Thymus (tissue), 14 donors: ENCODE measurements at places on chromosomes 13 and 19. TPM values are rescaled to one million over a fixed set of nuclear protein-coding genes. Genes with fewer than 3 reads are reported as not detected.
A peak's percentile ranks its signal among the peaks of the same experiment; 100 is the strongest.

- no peaks in the 10 kb centered on the region for H3K27me3 ChIP-seq
- no peak overlapping the region for H3K4me3 ChIP-seq
- H3K4me1 ChIP-seq, result no peaks in the 10 kb centered on the region
- H3K27ac ChIP-seq, result no peak overlapping the region
These were observed 36.0 kb downstream of the SPTBN4 start for GRCh38 chr19:40502647-40503319.

DNA sequence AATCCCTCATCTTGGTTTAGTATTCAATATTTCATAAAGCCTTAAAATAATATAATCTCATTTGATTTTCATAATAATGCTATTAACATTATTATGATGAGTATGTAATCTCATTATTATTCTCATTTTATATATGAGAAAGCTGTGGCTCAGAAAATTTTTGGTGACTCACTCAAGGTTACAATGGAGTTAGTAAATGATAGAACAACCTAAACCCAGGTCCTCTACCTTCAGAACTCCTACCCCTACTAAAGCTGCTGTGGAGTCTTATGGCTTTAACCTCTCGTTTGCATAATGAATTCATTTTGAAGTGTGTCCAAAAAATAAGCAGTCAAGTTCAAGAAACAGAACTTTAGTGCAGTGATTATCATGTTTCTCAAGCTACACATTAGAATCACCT lies 226.3 kb downstream of the TBC1D4 start:
- no peaks in the 10 kb centered on the region for H3K27me3 ChIP-seq
- no peaks in the 10 kb centered on the region for H3K36me3 ChIP-seq
- no peak for DNase-seq
- no peak overlapping the region for H3K27ac ChIP-seq
- no peaks in the 10 kb centered on the region for H3K4me1 ChIP-seq
- H3K4me3 ChIP-seq, result no peak overlapping the region

Gene LATS2
- 1.2 TPM for total RNA-seq

Gene SBK3
- total RNA-seq, result not detected

DNA sequence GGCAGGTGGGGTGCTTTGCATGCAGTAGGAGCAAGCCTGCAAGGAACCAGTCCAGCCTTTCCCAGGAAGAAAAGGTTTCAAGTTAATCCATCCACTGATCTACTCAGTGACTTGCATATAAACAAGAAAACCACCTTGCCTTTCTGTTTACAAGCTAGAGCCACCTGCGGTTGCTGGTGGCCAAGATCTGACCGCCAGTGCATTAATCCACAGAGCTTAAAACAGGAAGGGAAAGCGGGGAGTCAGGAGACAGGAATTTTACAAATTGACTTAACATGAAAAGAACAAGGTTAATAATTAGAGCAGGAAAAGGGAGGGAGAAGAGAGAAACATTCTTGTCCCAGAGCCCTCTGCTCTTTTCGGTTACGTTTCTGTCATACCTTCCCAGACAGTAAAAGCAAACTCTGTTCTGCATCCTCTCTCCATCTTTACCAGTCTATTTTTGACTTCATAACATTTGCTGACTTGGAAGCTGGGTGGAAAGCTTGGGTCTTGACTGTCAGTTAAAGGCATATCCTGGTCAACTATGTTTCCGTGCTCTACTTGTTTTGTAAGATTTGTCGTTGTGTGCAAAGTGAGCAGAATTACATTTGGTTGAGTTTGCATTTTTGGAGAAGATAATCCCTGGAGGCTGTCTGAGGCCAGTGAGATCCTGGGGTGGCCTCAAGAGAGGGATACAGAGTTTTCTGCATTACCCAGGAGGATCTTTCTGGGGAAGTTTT lies 760.6 kb downstream of the EFNB2 start:
- no peak overlapping the region for H3K27ac ChIP-seq
- H3K4me1 ChIP-seq, result no peaks in the 10 kb centered on the region
- DNase-seq, result no peak
- H3K36me3 ChIP-seq, result no peaks in the 10 kb centered on the region
- H3K27me3 ChIP-seq, result no peaks in the 10 kb centered on the region
- H3K4me3 ChIP-seq, result no peak overlapping the region

- no peak for DNase-seq
- H3K4me1 ChIP-seq, result no peaks in the 10 kb centered on the region
- no peak overlapping the region for H3K27ac ChIP-seq
- no peaks in the 10 kb centered on the region for H3K36me3 ChIP-seq
- H3K4me3 ChIP-seq, result no peak overlapping the region
These were observed 37.8 kb upstream of the GAS6 start for GRCh38 chr13:113901642-113902041.

- no peaks in the 10 kb centered on the region for H3K4me1 ChIP-seq
- H3K27me3 ChIP-seq, result no peaks in the 10 kb centered on the region
- no peak overlapping the region for H3K4me3 ChIP-seq
- H3K27ac ChIP-seq, result no peak overlapping the region
These were observed 213.4 kb downstream of the ENOX1 start for GRCh38 chr13:43573361-43573740.

Gene CEACAM5
- total RNA-seq, result 0.09 TPM

Gene ZNF121
- 26.1 TPM for total RNA-seq

Gene ATP8A2
- 1.5 TPM for total RNA-seq

- no peak overlapping the region for H3K4me3 ChIP-seq
- H3K4me1 ChIP-seq, result no peaks in the 10 kb centered on the region
- no peaks in the 10 kb centered on the region for H3K27me3 ChIP-seq
- DNase-seq, result no peak
- H3K36me3 ChIP-seq, result no peaks in the 10 kb centered on the region
- H3K27ac ChIP-seq, result no peak overlapping the region
These were observed 13.8 kb downstream of the PAK4 start for GRCh38 chr19:39139305-39139874.

DNA sequence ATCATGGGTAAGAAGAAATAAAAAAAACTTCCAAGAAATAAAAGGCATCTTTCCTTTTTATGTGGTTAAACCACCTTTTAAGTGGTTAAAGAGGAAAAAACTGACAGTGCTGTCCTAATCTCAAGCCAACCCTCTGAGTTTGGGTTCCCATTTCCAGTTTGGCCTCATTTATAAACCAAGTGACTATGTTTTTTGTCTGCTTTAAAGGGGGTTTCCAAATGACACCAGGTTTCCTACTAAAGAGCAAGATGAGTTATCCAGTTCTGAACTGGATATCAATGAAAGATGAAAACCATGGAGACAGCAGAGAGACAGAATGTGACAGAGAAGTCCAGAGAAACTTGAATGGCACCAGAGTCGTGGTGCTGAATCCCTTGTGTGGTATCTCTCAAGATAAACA lies 251.5 kb downstream of the ABCC4 start:
- H3K36me3 ChIP-seq, result no peaks in the 10 kb centered on the region
- no peak for DNase-seq
- H3K4me1 ChIP-seq, result no peaks in the 10 kb centered on the region

- peaks cover 16% of the 10 kb centered on the region for H3K27me3 ChIP-seq
- H3K4me3 ChIP-seq, result no peak overlapping the region
- no peak for DNase-seq
These were observed 6.0 kb downstream of the PEX11G start for GRCh38 chr19:7482584-7483439.

DNA sequence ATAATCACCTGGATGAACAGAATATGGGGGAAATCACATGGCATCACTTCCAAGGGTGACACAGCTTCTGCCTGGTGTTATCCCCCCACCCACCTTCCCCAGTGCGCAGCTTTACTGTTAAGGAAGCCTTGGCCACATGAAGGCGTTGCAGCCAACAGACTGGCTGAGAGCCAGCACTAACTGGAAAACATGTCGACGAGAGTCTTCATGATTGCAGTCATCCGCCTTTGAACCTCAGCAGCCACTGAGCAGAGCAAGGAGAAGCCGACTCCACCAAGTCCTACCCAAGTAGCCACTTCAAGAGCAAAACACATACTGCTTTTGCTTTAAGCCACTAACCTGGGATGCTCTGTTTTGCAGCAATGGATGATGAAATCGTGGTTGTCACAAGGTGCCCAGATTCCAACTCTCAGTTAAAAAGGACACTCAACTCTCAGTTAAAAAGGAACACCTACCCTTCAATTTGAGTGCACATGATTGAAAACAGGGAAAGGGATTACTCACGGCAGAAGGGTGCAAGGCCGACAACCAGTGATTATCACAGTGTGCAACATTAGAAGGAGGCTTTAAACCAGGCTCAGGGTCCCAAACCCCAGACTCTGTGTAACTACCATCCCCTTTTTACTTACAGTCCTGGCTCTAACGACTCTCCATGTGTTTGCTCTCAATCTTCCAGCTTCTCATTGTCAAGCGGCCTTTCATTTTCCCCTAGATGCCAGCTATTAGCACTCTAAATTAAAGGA lies 149.1 kb downstream of the KLF12 start:
- DNase-seq, result peak; percentile 54
- H3K27me3 ChIP-seq, result no peaks in the 10 kb centered on the region
- peaks cover 16% of the 10 kb centered on the region for H3K4me1 ChIP-seq
- H3K4me3 ChIP-seq, result no peak overlapping the region

Gene DCT
- 0.90 TPM for total RNA-seq

- H3K27me3 ChIP-seq, result no peaks in the 10 kb centered on the region
- H3K27ac ChIP-seq, result no peak overlapping the region
- H3K4me1 ChIP-seq, result no peaks in the 10 kb centered on the region
- H3K4me3 ChIP-seq, result no peak overlapping the region
These were observed 29.2 kb downstream of the COG6 start for GRCh38 chr13:39684531-39685137.

GRCh38 chr19:12325690-12326089 lies 7.7 kb downstream of the ZNF563 start:
- H3K27ac ChIP-seq, result no peak overlapping the region
- H3K36me3 ChIP-seq, result peaks cover 8% of the 10 kb centered on the region
- H3K27me3 ChIP-seq, result no peaks in the 10 kb centered on the region
- H3K4me3 ChIP-seq, result no peak overlapping the region
- no peak for DNase-seq
- H3K4me1 ChIP-seq, result no peaks in the 10 kb centered on the region

Gene GJA3
- under 0.01 TPM for total RNA-seq

Gene LCP1
- 596 TPM for total RNA-seq

Gene CNN1
- 0.47 TPM for total RNA-seq

GRCh38 chr13:43227721-43228120 lies 204.3 kb downstream of the DNAJC15 start:
- no peaks in the 10 kb centered on the region for H3K4me1 ChIP-seq
- H3K4me3 ChIP-seq, result no peak overlapping the region
- H3K27ac ChIP-seq, result no peak overlapping the region
- H3K27me3 ChIP-seq, result no peaks in the 10 kb centered on the region

Gene NRTN
- total RNA-seq, result 1.7 TPM

- no peak overlapping the region for H3K27ac ChIP-seq
- no peaks in the 10 kb centered on the region for H3K27me3 ChIP-seq
- H3K4me1 ChIP-seq, result peaks cover 4% of the 10 kb centered on the region
These were observed 76.2 kb downstream of the C13orf42 start for GRCh38 chr13:51034906-51035305.

Gene PRR20B
- total RNA-seq, result not detected

DNA sequence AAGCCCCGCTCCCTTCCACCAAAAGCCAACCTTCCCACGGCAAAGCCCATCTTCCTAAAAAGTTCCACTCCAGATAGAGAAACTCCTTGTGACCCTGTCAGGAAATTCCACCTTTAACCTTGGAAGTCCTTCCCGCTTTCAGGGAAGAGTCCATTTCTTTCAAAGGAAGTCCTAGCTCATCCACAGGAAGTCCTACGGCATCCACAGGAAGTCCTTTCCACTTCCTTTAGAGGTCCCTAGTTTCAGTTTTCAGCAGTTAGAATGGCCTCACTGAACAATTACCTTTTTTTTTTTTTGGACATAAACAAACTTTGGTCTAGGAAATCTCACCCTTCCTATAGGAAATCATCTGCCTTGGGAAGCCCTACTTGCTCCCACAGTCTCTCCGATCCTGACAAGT lies 31.7 kb downstream of the TRPM4 start:
- H3K27me3 ChIP-seq, result peaks cover 5% of the 10 kb centered on the region
- no peak overlapping the region for H3K27ac ChIP-seq
- no peaks in the 10 kb centered on the region for H3K4me1 ChIP-seq
- H3K36me3 ChIP-seq, result no peaks in the 10 kb centered on the region

Gene PRTN3
- total RNA-seq, result 25.2 TPM

Gene FGF21
- not detected for total RNA-seq

Gene KDELR1
- 20.7 TPM for total RNA-seq

DNA sequence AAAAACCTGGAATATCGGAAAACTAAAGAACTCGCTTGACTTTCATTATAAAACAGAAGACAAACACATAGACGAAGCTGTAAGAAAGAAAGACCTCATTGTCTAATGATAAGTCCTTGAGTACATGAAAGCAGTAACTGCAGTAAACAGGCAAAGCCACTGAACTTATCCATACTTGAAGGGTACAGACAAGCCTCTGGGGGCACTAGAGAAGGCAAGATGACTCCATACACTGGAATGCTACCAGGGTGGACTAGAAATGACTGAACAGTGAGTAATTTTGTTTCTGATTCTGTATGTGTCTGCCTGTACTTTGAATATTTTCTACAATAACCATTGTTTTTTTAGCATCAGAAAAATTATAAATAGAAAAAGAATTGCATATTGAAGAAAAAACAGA lies 507.9 kb downstream of the UQCRFS1 start:
- H3K4me1 ChIP-seq, result peaks cover 2% of the 10 kb centered on the region
- no peaks in the 10 kb centered on the region for H3K27me3 ChIP-seq
- DNase-seq, result no peak
- H3K27ac ChIP-seq, result no peak overlapping the region
- no peak overlapping the region for H3K4me3 ChIP-seq

Gene PIBF1
- total RNA-seq, result 31.1 TPM

Gene ZNF837
- total RNA-seq, result 3.8 TPM

Gene ZNF586
- total RNA-seq, result 26.9 TPM

GRCh38 chr19:42693760-42694350 lies 46.4 kb downstream of the PSG3 start:
- H3K4me3 ChIP-seq, result no peak overlapping the region
- H3K4me1 ChIP-seq, result no peaks in the 10 kb centered on the region
- no peak overlapping the region for H3K27ac ChIP-seq
- peaks cover 4% of the 10 kb centered on the region for H3K27me3 ChIP-seq
- no peak for DNase-seq
- no peaks in the 10 kb centered on the region for H3K36me3 ChIP-seq

GRCh38 chr19:1518471-1518870 lies 5.4 kb upstream of the PLK5 start:
- no peak overlapping the region for H3K4me3 ChIP-seq
- H3K27ac ChIP-seq, result no peak overlapping the region
- peaks cover 29% of the 10 kb centered on the region for H3K27me3 ChIP-seq
- DNase-seq, result no peak
- no peaks in the 10 kb centered on the region for H3K4me1 ChIP-seq
- H3K36me3 ChIP-seq, result no peaks in the 10 kb centered on the region

DNA sequence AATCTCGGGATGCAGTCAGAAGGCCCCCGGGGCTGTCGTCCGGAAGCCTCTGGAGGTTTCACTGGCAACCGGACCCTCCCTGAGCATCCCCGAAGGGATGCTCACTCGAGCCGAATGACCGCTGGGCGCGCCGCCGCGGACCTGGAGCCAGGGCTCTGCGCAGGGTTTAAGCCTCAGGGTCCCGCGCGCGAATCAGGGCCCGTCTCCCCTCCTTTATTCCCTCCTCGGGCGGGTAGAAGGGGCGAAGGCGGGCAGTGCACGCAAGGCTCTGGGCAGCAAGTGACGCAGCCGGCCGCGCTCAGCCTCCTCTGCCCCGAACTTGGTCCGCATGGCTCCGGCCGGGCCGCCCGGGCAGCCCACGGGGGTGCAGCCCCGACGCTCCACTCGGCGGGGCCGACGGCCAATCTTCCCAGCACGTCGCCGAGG lies 572 bp downstream of the SHISA2 start:
- H3K4me1 ChIP-seq, result peaks cover 16% of the 10 kb centered on the region
- no peaks in the 10 kb centered on the region for H3K36me3 ChIP-seq
- peak overlapping the region; percentile 42 for H3K27ac ChIP-seq
- no peak for DNase-seq
- H3K27me3 ChIP-seq, result peaks cover 39% of the 10 kb centered on the region
- H3K4me3 ChIP-seq, result peak overlapping the region; percentile 30

Gene IGFL1
- 0.99 TPM for total RNA-seq

Gene ZNF317
- total RNA-seq, result 24.8 TPM

GRCh38 chr13:49679246-49679645 lies 12.0 kb downstream of the EBPL start:
- no peak overlapping the region for H3K4me3 ChIP-seq
- no peaks in the 10 kb centered on the region for H3K4me1 ChIP-seq
